ENCODE measurements at places on chromosomes 2 and 18.
A peak's percentile ranks its signal among the peaks of the same experiment; 100 is the strongest.

- DNase-seq = peak; percentile 41
These were observed 35.1 kb downstream of the DCDC2C start for GRCh38 chr2:3738454-3738853.

- DNase-seq = no peak
These were observed 298.7 kb upstream of the ACVR2A start for GRCh38 chr2:147546109-147546508.

DNA sequence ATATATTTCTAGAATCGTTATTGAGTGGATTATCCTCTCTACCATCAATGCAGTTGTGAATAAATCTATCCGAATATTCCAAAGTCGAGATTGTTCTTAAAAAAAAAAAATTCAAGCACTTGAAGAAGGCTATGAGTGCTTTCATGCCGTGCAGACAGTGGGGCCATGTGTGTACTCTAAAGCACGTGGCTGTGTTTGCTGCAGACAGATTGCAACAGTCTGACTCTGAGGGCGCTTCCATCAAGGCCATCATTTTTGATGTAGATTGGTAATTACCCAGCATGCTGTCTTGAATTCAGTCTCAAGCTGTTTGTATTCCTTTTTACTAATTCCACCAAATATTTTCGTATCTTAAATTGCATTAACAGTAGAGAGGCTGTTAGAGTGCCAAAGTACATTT lies 325.9 kb upstream of the LINC00305 start:
- DNase-seq = no peak

DNA sequence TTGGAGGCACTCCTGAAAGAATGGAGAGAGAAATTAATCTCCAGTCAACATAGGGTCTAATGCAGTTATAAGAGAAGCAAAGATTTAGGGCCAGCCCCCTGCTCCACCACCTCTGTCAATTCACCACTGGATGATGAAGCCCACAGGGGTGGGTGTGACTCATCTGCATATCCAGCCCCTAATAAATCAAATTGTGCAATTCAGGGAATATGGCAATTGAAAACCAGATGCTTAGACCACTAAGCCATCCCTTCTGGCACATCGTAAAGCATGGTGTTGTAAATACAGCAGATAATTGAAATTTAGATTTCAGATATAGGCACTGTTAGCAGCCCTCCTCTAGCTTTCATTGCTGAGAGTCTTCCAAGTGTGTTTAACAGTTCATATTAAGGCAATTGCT lies 541.4 kb downstream of the PARD3B start:
- no peak for DNase-seq

DNA sequence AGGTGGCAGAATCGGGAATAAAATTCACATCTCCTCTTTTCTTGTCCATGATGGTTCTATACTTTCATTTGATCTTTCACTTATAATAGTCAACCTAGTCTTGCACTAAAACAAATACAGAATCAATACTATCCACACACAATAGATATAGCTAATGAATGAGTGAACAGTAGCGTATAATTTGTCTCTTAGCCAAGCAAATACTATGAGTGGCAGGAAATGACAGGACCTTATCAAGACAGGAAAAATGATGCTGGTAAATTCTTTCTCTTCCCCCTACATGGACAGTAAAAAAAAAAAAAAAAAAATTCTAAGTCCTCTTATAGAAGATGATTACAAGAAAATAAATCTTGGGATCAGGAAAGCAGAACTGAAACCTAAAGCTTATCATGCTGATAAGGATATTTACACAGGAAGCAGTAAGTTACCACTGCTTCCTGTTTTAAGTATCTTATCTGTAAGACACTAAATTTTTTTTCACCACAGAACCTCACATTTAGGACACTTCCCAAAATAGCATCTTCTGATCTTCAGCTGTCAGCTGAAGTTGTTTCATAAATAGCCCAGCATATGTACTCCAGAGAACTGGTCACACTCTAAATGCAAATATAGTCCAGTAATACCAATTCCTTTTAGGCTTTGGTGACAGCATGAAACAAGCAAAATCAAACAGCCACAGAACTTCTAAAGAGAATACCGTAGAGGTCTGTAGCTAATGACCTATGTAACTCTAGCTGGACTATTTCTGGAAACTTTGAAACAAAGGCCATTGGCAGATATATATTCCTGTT lies 27.0 kb downstream of the IRS1 start:
- no peak for DNase-seq

- DNase-seq = peak; percentile 1
These were observed 202.1 kb upstream of the HS6ST1 start for GRCh38 chr2:128520791-128521190.

DNA sequence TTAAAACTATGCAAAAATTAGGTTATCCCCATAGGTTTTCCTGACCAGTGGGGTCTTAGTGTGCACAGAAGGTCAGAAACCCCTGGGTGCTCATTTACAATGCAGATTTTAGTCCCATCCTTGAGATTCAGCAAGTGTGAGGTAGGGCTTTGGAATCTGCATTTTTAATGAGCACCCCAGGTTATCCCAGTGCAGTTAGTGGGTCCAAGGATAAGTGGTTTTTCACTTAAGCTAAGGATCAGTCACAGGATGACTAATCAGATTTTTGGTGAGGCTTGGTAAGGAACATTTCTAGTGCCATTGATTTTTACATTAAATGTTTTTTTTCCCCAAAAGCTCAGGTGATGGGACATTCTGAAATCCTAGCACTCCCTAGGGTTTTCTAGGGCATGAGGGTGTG lies 50.7 kb upstream of the MGAT5 start:
- DNase-seq = no peak

DNA sequence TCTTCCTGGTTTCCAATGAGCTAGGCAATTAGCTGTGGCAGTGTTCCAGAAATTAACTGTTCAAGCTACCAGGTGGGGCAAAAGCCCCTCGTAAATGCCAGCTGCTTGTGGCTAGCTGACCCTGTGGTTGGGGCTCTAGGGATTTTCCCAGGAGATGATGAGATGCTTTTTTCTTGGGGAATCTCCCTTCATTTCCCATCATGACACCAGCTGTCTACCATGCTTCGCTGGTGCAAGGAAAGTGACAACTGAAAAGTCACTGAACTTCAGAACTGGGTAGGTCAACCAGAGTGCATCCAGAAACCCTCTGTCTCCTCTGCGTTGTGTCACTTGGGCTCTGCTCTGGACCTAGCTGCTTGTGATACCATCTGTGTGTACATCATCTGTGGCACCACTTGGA lies 386.5 kb upstream of the DCC start:
- no peak for DNase-seq

DNA sequence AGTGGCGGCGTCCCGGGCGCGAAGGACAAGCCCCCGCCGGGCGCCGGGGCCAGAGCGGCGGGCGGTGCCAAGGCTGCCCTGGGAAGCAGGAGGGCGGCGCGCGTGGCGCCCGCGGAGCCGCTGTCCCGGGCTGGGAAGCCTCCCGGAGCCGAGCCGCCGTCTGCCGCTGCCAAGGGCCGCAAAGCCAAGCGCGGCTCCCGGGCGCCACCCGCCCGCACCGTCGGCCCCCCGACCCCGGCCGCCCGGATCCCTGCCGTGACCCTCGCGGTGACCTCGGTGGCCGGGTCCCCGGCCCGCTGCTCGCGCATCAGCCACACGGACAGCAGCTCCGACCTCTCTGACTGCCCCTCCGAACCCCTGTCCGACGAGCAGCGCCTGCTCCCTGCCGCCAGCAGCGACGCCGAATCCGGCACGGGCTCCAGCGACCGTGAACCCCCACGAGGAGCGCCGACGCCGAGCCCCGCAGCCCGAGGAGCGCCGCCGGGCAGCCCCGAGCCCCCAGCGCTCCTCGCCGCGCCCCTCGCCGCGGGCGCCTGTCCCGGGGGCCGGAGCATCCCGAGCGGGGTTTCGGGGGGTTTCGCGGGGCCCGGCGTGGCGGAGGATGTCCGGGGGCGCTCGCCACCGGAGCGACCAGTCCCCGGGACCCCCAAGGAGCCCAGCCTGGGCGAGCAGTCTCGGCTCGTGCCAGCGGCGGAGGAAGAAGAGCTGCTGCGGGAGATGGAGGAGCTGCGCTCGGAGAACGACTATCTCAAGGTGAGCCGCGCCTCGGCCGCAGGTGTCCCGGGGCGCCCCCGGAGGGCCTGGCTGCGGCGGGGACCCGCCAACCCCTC lies 820 bp downstream of the MTCL1 start:
- DNase-seq = no peak

- DNase-seq = no peak
These were observed 37.7 kb downstream of the FOSL2 start for GRCh38 chr2:28430377-28430765.

GRCh38 chr2:240911641-240912265 lies 5.6 kb downstream of the CROCC2 start:
- DNase-seq = no peak

All from SHP77 treated with DMSO at 0.1 percent for 48 hours (cell line).